AG08396 (cell line): ENCODE measurements at places on chromosomes 7 and 10.

- no peak for DNase-seq
Observed at GRCh38 chr7:23617482-23617881, 20.3 kb downstream of the CCDC126 start.

- DNase-seq: no peak
Observed at GRCh38 chr10:11170993-11171851, 153.6 kb downstream of the CELF2 start.

GRCh38 chr7:113768387-113768786 is 150.4 kb downstream of the PPP1R3A start:
- no peak for DNase-seq

GRCh38 chr7:53191191-53191695 is 155.8 kb downstream of the POM121L12 start:
- no peak for DNase-seq

GRCh38 chr10:128704716-128705115 is 578.5 kb upstream of the MKI67 start:
- DNase-seq: no peak

DNA sequence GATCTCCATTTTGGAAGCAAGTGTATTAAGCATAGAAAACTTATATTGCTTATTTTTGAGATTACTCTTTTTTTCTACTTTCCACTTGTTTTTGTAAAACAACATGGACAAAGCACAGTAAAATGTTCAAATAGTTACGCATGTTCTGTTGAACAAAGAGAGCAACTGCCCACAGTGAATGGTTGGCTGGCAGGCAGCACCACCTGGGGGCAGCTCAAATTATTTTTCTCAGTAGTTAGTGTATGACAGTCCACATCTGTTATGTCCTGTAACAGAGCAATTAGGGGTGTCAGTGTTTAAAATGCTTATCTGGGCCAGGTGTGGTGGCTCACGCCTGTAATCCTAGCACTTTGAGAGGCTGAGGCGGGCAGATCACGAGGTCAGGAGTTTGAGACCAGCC is 46.1 kb upstream of the CACUL1 start:
- no peak for DNase-seq

- DNase-seq: no peak
Observed at GRCh38 chr7:65979583-65980477, 2.2 kb downstream of the GUSB start.

DNA sequence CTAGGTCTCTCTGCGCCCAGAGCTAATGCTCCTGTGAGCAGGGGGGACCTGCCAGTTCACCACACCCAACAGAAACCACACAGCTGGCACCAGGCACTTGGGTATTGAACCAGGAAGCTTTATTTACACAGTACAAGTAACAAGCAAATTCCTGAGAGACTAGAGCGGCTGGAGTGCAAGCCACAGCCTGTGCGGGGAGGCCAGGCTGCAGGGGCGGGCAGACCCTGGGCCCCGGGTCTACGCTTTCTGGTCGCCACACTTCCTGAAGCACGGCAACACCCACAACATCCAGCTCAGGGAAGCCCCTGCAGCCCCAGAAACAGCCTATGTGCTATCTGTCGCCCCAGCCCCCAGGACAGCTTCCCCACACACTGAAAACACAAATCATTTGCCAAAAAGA is 125.0 kb downstream of the FAM53B start:
- peak; percentile 60 for DNase-seq

DNA sequence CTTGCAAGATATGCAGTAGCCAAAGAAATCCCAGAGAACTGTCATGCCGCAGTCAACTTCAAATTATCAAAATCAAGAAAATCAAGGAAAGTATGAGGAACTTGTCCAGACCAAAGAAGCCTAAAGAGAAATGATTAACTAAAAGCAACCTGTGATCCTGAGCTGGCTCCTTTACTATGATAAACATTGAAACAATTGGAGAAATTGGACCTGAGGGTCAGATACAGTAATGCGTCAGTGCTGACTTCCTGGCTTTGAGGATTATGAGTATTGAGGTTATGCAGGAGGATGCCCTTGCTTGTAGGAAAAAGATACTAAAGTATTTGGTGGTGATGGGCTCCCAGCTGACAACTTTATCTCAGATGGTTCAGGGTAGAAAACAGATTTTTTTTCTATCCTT is 324.7 kb upstream of the AKR1E2 start:
- no peak for DNase-seq

DNA sequence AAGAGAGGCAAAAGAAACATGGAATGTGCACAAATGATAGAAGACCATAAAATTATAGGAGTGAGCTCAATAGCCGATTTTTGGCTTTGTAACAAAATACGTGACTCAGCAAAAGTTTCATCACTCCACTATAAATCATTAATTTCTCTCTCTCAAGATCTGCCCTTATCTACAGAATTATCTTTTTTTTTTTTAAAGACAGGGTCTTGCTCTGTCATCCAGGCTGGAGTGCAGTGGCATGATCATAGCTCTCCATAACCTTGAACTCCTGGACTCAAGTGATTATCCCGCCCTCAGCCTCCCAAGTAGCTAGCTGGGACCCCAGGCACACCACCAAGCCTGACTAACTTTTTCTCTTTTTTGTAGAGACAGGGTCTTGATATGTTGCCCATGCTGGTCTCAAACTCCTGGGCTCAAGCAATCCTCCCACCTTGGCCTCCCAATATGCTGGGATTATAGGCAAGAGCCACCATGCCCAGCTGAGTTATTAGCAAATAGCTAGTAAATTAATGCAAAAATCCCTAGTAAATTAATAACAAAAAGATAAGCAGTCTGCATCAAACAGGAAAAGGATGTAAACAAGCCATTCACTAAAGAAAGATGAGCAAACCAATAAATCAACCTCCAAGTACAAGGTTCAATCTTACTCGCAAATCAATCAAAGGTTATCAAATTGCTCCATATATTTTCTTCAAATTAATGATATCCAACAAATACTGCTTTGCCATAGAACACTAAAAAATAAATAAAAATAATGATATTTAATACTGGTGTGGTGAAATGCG is 450.7 kb downstream of the PARD3 start:
- no peak for DNase-seq

- no peak for DNase-seq
Observed at GRCh38 chr7:135194494-135195095, 16.7 kb downstream of the WDR91 start.

GRCh38 chr7:64618785-64619456 is 47.0 kb upstream of the ZNF107 start:
- peak; percentile 14 for DNase-seq

- DNase-seq: no peak
Observed at GRCh38 chr7:137583172-137583571, 239.6 kb upstream of the PTN start.

GRCh38 chr10:91344117-91344856 is 65.9 kb upstream of the HECTD2 start:
- DNase-seq: no peak

DNA sequence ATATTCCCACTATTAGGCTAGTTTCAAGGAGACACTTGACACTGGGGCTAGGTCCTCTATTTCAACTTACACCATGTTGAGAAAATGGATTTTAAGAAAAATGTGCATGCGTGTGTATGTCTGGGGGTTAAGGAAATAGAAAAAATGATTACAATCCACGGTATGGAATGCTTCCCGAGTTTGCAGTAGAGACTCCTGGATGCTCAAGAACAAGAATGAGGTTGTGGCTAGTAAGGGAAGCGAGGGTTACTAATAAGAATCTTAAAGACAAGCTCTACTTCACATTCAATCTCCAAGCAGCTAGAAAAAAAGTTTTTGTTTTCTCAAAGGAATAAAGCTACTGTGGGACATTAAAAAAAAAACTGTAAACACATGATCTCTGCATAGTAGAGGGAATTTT is 54.7 kb downstream of the ANK3 start:
- no peak for DNase-seq

DNA sequence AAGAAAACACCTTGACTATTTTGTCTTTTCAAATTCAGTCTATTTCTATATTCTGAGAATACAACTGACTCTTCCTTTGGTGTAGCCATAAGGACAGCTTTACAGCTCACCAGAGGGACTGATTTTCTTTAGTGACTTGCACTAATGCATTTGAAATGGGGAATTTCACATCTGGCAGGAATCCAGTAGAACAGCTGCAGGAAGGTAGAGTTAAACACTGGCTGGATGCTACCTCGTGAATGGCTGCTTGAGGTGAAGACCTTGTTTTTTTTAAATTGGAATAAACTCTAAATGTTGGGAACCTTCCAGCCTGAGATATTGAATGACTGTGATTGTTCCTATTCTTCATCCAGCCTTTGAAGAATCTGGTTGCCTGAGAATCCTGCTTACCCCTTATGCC is 139.5 kb upstream of the STK17A start:
- no peak for DNase-seq

DNA sequence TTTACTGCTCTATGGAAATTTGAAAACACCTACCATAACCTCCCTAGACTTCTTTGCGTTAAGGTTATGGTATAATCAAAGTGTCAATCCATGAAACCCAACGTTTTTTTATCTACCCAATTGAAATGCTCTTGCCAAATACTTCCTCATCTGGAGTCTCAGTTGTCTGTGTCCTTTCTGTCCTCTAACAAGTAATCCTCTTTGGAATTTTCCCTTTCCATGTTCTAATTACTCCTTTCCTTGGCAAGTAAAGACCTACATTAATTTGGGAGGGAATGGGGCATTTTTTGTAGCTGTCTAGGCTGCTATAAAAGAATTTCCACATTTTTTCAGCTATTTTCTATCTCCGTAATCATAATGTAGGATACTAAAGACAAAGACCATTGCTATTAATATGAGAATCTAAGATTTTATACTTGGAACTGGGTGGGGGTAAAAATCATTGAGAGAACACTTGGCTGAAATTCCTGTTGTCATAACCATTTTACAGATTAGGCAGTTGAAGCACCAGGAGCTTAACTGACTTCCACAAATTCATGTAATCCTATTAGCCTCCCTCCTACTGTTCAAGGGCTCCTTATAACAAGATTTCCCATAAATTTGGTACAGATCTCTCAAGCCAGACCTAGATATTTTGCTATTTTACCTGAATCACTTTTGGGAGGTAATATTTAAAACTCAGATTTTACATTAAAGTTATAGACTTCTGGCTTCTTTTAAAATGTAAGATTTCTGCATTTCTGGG is 1307.6 kb downstream of the XPNPEP1 start:
- no peak for DNase-seq
